ENCODE measurements at places on chromosomes 16 and 17. TPM values are rescaled to one million over a fixed set of nuclear protein-coding genes. Genes with fewer than 3 reads are reported as not detected.
A peak's percentile ranks its signal among the peaks of the same experiment; 100 is the strongest.

DNA sequence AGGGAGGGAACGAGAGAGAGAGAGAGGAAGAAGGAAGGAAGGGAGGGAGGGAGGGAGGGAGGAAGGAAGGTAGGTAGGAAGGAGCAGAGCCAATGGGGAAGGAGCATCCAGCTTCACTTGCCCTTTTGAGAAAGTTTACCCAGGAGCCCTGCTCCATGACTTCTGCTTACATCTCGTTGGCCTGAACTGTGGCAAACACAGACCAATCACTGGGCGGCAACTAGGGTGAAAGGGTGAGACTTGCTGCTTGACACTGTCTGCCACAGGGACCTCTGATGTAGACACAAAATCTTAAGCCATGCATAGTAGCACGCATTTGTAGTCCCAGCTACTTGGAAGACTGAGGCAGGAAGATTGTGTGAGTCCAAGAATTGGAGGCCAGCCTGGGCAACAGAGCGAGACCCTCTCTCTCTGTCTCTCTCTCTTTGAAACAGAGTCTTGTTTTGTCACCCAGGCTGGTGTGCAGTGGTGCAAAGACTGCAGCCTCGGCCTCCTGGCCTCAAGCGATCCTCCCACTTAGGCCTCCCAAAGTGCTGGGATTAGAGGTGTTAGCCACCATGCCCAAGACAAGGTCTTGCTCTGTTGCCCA, 19.5 kb upstream of the TUBG2 start:
- H3K4me1 ChIP-seq, result no peaks in the 10 kb centered on the region
- no peak overlapping the region for H3K27ac ChIP-seq
- H3K36me3 ChIP-seq, result no peaks in the 10 kb centered on the region

RTN4RL1 gene
- 7.9 TPM for total RNA-seq

CRHR1 gene
- total RNA-seq, result not detected

DNA sequence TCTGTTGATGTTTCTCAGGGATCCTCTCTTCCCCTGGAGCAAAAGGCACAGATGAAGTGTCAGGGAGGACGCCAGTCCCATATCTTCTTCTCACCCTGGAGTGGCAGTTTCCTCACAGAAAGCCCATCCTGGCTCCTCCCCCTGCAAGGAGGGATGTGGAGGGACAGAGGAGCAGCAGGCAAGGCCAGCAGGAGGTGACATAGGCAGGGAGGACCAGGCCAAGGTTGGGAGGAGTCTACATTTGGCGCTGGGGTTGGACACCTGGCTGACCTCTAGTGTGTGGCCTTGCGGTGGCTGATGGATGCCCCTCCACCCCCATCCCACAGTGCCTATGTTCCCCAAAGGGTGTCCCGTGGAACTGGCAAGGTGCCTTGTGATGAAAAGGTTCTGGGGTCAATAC, 125.4 kb downstream of the SEC14L1 start:
- H3K36me3 ChIP-seq, result no peaks in the 10 kb centered on the region
- H3K27me3 ChIP-seq, result no peaks in the 10 kb centered on the region
- H3K4me1 ChIP-seq, result peaks cover 10% of the 10 kb centered on the region
- DNase-seq, result no peak
- no peak overlapping the region for H3K27ac ChIP-seq

TP53TG3 gene
- not detected for total RNA-seq

CPHXL2 gene
- total RNA-seq, result not detected

- H3K27me3 ChIP-seq, result no peaks in the 10 kb centered on the region
- DNase-seq, result peak; percentile 87
- H3K4me3 ChIP-seq, result no peak overlapping the region
- peak overlapping the region; percentile 86 for H3K27ac ChIP-seq
- H3K36me3 ChIP-seq, result no peaks in the 10 kb centered on the region
- H3K4me1 ChIP-seq, result peaks cover 59% of the 10 kb centered on the region
Observed at GRCh38 chr17:57422574-57423164, 166.3 kb downstream of the MSI2 start.

KRTAP9-8 gene
- total RNA-seq, result not detected
